Fibroblast of skin of abdomen (primary cell): ENCODE measurements at places on chromosomes 1 and 21.

DNA sequence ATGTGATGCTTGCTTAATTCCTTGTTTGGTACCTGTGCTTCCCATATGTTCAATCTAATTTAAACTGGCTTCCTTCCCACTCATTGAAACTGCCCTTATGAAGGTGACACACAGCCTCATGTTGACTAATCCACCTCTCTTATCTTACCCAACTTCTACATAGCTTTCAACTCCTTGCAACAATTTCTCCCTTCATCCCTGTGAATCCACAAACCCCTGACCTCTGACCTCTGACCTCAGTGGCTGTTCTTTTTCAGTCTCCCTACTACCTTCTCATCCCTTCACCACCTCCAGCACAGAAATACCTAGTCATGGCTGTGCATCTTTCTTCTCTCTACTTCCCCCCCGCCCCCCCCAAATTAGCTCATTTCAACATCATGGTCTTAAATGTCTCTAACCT is 144.5 kb downstream of the TTLL7 start:
- no peak for DNase-seq

DNA sequence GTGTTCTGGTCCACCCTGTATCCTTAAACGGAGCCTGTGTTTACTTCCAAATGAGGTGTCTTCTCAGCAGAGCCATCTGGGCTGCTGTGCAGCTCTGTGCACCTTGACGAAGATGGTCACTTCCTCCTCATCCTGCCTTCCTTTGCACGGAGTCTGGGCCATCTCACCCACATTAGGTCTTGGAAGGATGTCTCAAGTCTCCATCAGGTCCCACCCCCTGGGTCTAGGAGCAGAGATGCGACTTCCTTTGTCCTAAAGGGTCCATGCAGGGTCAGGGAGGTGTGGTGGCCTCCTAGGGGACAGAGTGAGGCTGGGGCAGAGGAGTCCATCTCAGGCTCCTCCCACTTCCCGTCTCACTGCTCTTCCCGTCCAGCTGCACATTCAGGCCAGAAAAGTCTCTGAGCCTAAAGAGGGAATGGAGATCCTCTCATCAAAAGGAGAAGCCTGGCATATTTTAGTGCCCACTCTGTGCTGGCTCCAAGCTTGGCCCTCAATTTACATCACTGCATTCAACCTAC is 209.2 kb downstream of the MATN1 start:
- no peak for DNase-seq

DNA sequence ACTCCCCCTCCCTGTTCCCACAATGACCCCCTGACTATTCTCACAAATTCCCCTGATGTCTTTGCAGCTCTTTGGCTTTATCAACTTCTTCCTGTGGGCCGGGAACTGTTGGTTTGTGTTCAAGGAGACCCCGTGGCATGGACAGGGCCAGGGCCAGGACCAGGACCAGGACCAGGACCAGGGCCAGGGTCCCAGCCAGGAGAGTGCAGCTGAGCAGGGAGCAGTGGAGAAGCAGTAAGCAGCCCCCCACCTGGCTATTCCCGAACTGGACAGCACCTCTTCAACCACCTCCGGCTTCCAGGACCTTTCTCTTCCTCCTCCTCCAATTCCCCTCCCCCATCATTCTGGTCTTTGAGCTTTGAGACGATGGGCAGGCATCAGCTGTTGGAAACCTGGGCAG is 4.4 kb upstream of the ATXN7L2 start:
- DNase-seq = no peak

GRCh38 chr1:213817156-213817555 is 170.6 kb upstream of the PROX1 start:
- no peak for DNase-seq

GRCh38 chr21:44709426-44710293 is 1.7 kb downstream of the TSPEAR start:
- peak; percentile 7 for DNase-seq
